ENCODE measurements at places on chromosomes 1 and 21.

GRCh38 chr1:90989990-90990389 lies 31.8 kb downstream of the ZNF644 start:
- DNase-seq: no peak

- no peak for DNase-seq
Measured at GRCh38 chr1:223363057-223363855, 720 bp downstream of the SUSD4 start.

- no peak for DNase-seq
Measured at GRCh38 chr1:5861871-5862825, 130.1 kb downstream of the NPHP4 start.

DNA sequence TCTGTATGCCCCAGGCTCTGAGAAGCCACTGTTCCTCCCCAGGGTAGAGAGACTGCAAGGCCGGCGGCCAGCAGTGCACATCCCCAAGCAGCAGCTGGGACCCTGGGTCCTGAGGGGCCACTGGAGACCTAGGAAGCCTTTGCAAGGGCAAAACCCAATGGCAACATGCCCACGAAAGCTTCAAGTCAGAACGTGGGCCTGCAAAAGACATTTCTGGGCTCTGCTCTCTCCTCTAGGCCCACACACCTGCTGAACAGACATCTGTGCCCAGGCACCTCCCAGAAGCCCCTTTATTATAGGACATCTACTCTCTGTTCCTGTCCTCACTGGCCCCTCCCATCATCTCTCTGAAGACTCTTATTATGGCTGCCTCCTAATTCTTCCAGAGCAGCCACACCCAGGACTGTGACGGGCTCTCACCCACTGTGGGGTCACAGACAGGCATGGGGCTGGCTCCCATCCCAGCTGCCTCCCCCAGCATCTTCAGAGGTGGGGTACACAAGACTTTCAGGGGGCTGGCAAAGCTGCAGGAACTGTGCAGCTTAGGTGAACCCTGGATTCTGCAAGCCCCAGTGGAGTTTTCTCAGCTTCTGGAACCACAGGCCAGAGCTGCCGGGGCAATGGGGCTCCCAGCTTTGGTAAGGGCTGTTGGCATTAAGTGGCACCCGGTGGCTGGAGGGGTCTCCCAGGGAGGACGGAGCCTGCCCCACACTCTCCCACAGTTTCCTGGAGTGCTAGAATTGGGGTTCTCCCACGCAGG lies 12.6 kb downstream of the TRIM11 start:
- DNase-seq: no peak

- DNase-seq: no peak
Measured at GRCh38 chr1:185567440-185567839, 166.8 kb upstream of the HMCN1 start.

DNA sequence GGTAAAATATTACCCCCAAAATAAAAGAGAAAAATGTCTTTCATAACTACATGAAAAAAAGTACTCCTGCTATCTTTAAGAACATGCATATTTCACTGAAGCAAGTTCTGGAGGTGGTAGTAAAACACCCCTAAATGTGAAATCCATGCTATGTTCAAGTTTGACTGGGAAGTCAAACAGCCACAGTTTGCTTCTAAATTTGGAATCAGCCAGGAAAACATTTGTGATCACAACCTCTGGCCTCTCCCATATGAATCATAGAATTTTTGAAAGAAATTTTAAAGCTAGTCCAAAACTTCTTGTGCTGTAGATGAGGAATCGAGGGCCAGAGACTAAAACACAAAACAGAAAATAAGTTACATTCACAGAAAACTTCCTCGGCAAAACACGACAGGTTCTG lies 6.6 kb downstream of the SORT1 start:
- peak; percentile 54 for DNase-seq

DNA sequence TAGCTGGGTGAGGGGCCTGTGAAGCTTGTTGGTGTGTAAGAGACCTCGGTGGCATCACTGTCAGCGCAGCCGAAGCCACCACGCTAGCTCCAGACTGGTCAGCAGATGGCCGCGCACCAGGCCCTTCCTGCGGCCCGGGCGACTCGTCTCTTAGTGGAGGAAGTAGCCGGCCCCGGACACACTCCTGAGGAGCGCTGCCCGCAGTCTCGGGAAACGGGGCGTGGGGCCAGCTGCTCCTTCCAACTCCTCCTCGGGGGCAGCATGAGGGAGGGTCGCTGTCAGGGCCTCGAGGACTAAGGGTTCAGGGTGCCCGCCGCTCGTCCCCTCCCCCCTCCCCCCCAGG lies 20.4 kb downstream of the H3-3A start:
- no peak for DNase-seq

- no peak for DNase-seq
Measured at GRCh38 chr1:203354246-203354645, 3.3 kb upstream of the FMOD start.

- DNase-seq: no peak
Measured at GRCh38 chr21:21188513-21189195, 190.4 kb downstream of the NCAM2 start.
